Cortex of kidney (tissue), 1 donor: ENCODE measurements at places on chromosomes 3 and 15.

DNA sequence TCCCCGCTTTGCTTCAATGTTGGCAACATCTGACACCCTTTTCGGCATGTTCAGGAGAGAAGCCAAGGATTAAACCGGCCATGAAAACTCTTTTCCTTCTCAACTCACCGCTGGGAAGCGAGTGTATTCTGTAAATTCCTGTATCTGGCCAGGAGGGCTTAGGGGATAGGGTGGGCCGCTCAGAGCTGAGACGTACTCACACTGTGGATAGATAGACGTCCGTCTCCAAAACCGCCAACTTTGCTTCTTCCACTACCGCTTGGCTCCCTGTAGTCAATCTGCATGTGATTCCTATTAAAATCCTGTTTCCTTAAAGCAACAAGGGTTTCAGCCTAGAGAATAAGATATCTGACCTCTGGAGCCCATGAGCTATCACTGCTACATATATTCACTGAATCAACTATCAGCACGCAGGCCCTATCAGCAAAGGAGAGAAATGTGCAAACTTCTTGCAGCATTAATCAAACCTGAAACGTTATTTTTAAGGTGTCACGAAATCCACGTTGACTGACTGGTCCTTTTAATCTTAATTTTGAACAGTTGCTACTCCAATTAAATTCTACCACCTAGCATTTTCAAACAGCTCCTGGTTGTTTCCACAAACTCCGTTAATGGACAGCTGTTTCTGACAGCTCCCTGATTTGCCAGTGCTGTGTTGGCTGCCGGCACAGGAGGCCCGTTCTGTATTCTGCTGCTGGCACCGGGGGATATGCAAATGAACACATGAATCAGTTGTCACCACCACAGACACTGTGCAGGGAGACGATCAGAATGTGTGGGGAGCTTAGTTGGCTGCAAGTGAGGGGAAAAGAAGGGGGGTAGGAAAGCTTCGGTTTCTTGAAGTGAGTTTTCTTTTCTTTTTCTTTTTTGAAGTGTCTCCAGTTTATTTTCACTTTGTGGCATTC, 438.9 kb upstream of the ARRDC4 start:
- DNase-seq, result no peak

DNA sequence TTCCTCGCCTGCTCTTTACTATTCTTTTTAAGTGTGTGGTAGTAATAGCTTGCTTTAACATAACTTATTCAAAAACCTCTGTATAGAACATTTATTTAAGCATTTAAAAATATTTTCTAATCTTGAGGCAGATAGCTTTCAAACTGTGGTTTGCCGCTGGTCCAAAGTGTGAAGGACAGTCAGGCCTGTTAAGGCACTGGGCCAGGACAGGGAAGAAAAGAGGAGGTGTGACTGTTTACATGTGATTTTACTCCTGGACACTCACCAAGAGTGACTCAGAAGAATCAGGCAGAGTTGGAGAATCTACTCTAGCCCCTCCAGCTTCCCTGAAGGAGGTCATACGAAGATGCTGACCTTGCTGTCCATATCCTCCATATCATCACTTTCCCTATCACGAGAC, 44.7 kb downstream of the CEP152 start:
- DNase-seq, result no peak

GRCh38 chr3:196311-197148, at the start of gene CHL1:
CHL1 (plus strand) TSS chr3:196763; CDS start chr3:319777, 123,014 bp downstream.
- no peak for DNase-seq

DNA sequence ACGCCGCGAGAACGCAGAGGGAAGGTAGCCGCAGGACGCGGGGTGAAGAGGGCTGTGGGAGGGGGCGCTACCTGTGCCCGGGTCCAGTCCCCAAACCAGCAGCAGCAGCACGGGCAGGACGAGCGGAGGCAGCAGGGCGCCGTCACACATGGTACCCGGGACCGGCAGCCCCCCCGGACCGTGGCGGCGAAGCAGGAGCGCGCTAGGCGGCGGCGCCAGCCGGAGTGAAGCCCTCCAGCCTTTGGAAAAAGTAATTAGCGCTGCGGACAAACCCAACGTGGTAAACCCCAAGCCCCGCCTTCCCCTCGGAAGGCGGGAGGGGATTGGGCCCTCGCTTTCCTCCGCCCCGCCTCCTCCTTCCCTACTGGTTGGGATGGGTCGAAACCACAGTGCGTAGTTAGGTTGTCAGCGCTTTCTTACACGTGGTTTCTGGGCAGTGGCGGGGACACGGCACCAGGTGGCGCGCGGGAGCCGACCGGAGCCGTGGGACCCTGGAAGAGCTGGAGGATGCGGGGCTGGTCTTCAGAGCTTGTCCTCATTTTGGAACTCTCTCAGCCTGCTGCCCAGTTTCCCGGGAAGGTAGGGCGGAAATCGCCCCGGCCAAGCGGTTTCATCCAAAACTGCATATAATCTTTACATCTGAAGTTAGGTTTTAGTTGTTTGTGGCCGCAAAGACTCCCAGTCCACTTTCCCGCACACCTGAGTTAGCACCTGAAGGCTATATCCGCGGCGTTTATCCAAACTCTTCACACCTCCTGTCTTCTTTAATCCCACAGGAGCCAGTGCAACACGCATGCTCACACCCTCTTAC, at the start of gene ADAMTS17:
ADAMTS17 (minus strand) TSS at position 226 of the 811 bp plus-strand sequence; CDS start at position 150, 76 bp downstream.
- DNase-seq, result peak; percentile 87

DNA sequence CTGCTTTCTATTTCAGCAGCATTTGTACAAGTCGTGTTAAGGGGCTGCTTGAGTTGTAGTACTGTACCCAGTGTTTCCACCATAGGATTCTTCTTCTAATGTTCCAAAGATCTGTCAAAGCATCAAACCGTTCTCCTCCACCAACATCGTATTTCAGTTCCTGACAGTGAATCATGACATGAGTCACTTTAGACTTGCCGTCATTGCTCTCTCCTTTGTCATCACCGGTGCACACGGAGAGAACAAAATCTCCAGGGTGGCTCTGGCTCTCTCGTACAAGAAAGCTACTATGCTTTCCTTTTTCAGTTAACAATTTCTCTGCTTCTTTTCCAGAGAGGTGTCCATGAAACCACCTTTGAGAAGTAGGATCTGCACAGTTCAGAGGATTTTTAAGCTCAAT, 270.9 kb upstream of the CCDC54 start:
- DNase-seq, result no peak

DNA sequence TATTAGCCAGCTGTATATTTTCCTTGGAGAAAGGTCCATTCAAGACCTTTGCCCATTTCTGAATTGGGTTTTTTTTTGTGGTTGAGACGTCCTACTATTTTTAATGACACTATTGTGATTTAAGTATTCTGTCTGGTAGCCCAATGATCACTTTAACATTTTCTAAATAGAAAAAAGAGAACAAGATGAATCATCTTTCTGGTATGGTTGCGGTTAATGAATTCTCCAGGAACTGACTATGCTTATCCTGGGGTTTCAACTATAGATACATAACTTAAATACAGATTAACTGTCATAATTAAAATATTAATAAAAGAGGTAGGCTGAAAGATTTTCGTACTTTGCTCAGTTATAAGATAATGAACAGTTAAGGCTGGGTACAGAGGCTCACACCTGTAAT, 51.9 kb downstream of the PBRM1 start:
- DNase-seq, result no peak

- DNase-seq, result no peak
These were observed 494.8 kb downstream of the FHIT start for GRCh38 chr3:60756241-60757030.

DNA sequence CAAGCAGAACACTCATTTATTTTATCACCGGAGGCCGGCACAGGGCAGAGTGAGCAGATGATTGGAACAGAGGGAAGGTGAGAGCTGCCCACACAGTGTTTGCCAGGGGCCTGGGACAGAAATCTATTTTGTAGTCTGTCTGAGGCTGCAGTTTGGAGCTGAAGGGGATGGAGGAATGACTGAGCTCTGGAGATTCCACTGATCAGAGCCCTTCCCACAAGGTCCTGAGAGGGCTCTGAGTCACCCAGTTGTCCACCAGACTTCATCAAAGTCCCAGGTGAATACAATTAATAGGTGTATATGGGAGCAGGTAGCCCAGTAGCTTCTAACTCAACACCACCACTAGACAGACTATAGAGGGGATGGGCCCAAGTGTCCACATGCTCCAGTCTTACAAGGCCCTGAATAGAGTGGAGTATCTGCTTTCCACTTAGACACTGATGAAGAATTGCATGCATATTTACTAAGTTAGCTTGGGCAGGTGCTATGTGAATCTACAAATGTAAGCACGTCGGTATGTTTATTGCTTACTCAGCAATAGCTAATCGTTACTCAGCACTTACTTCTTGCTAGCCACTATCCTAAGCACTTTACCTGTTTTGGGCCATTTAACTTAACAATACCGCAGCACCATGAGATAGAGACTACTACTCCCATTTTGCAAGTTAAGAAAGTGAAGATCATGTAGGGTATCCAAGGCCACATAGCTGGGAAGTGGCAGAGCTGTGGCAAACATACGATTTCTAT, 2.7 kb upstream of the STARD5 start:
- DNase-seq, result no peak

DNA sequence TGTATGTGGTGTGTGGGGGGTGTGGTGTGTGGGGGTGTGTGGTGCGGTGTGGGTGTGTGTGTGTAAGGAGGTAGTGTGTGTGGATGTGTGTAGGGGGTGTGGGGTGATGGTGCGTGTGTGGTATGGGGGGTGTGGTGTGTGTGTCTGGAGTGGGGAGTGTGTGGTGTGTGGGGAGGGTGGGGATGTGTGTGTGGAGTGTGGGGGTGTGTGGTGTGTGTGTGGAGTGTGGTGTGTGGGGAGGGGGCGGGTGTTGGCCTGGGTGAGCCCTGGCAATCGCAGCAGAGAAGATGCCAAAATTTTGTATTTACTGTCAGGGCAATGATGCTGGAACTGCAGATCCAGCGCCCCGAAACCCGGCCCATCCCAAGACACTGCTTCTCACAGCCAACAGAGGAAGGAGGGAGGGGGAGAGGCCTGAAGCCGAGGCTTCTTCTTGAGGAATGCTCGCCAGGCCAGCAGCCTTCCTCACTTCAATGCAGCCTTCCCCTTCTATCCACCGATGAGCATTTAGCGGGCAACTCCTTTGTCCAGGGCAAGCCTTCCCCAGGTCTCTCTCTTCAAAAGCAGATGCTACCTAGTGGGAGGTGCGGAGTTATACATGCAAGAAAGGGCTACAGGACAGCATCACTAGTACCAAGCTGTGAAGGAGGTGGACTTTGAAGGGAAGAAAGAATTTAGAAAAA, 11.9 kb upstream of the SRP14 start:
- no peak for DNase-seq

DNA sequence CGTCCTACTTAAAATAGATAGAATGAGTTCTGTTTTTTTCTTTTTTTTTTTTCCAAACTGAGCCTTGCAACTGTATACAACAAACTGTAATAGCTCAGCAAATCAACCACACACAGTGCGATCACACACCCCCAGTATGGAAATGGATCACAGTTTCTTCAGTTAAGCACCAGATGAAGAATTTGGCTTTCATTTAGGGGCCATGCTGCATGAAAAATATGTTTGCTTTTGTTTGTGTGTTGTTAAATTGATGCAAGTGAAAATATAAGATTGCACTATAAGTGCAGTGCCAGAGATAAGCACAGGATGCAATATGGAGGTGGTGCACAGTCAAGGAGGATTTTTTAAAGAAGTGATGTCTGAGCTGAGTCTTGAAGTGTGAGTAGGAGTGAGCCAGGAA, 17.8 kb downstream of the CCDC54 start:
- DNase-seq, result no peak

- no peak for DNase-seq
These were observed 225.8 kb upstream of the DPPA4 start for GRCh38 chr3:109563149-109563548.

GRCh38 chr3:33111581-33111980, 2.2 kb upstream of the CRTAP start:
- no peak for DNase-seq
